ENCODE measurements at places on chromosomes 13 and 19. TPM values are rescaled to one million over a fixed set of nuclear protein-coding genes. Genes with fewer than 3 reads are reported as not detected.

- H3K27ac ChIP-seq, result peak overlapping the region; percentile 46
- no peaks in the 10 kb centered on the region for H3K36me3 ChIP-seq
- no peak for DNase-seq
- H3K27me3 ChIP-seq, result no peaks in the 10 kb centered on the region
- no peak overlapping the region for H3K4me3 ChIP-seq
- H3K4me1 ChIP-seq, result peaks cover 24% of the 10 kb centered on the region
These were observed 4.3 kb downstream of the RRAS start for GRCh38 chr19:49635530-49636232.

- no peaks in the 10 kb centered on the region for H3K4me1 ChIP-seq
- H3K27ac ChIP-seq, result no peak overlapping the region
- H3K4me3 ChIP-seq, result no peak overlapping the region
- DNase-seq, result no peak
These were observed 33.9 kb downstream of the OXGR1 start for GRCh38 chr13:96960379-96960778.

DNA sequence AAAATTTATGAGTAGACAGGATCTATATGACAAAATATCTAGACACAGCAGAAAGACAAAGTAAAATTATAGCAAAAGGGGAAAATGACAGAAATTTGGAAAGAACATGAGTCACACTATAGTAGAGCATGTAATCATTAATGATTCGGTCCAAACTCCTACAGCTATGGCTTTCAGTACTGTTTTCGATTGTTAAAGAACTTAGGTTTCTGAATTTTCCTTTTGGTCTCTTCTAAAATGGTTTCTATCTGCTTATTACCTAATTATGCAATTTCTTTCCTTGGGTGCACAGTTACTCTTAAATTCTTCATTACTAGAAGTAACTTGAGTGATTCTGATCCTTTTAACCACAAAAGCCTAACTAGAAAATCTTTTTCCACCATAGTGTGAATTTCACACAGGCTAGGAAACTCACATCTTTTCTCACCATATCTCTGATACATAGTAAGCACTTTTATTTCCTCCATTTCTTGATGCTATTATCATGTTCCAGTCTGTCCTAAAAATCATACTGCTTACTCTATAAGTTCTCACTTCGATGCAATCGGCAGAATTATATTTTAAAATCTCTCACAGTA, 1101.4 kb downstream of the PCDH9 start:
- no peaks in the 10 kb centered on the region for H3K27me3 ChIP-seq
- H3K27ac ChIP-seq, result no peak overlapping the region
- H3K36me3 ChIP-seq, result no peaks in the 10 kb centered on the region
- DNase-seq, result no peak

DNA sequence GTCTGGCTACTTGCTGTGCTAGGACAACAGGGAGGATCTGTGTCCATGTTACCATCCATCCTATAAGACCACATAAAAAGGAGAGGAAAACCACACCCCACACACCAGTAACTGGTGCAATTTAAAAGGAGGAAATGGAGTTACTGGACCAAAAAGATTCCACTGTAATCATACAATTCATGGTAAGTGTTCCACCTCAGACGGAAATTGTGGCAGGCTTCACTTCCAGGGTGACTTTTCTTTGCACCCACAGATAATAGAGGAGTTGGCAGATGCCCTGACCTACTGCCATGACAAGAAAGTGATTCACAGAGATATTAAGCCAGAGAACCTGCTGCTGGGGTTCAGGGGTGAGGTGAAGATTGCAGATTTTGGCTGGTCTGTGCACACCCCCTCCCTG, 2.4 kb downstream of the AURKC start:
- H3K4me1 ChIP-seq, result no peaks in the 10 kb centered on the region
- DNase-seq, result no peak
- no peak overlapping the region for H3K4me3 ChIP-seq
- H3K27me3 ChIP-seq, result no peaks in the 10 kb centered on the region
- H3K27ac ChIP-seq, result no peak overlapping the region
- no peaks in the 10 kb centered on the region for H3K36me3 ChIP-seq

GRCh38 chr13:112929783-112930055, 39.3 kb upstream of the MCF2L start:
- no peaks in the 10 kb centered on the region for H3K4me1 ChIP-seq
- no peak for DNase-seq
- H3K4me3 ChIP-seq, result no peak overlapping the region
- H3K27me3 ChIP-seq, result no peaks in the 10 kb centered on the region
- no peaks in the 10 kb centered on the region for H3K36me3 ChIP-seq
- H3K27ac ChIP-seq, result no peak overlapping the region

GRCh38 chr19:55308281-55308680, 16.9 kb downstream of the TMEM150B start:
- H3K4me3 ChIP-seq, result no peak overlapping the region
- peaks cover 8% of the 10 kb centered on the region for H3K36me3 ChIP-seq
- no peaks in the 10 kb centered on the region for H3K4me1 ChIP-seq
- no peak overlapping the region for H3K27ac ChIP-seq

DNA sequence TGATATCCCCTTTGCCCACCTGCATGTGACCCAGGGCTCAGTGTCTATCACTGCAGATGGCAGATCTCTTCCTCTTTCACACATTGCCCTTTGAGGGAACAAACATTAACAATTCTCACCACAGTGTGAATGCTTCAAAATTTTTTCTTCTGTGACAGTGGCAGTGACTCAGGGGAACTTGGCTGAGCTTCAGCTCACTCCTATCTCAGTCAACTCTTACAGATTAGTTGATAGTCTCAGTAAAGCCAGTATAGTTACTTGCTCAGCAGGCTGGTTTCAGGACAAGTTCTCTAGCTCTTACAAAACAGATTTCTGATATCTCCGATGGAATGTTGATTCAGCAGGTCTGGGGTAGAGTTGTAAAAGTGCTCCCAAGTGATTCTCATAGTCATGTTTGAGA, 166.9 kb downstream of the DLEU7 start:
- no peak for DNase-seq
- peaks cover 22% of the 10 kb centered on the region for H3K4me1 ChIP-seq
- H3K4me3 ChIP-seq, result no peak overlapping the region
- H3K27ac ChIP-seq, result peak overlapping the region; percentile 49
- H3K27me3 ChIP-seq, result no peaks in the 10 kb centered on the region

The HNRNPM gene
- total RNA-seq, result 102 TPM

The PLPP2 gene
- 56.7 TPM for total RNA-seq

The MBOAT7 gene
- total RNA-seq, result 36.0 TPM

Data from esophagus squamous epithelium (tissue), 5 donors.